Kasumi-1 (cell line): ENCODE measurements at places on chromosomes 6 and 20.

DNA sequence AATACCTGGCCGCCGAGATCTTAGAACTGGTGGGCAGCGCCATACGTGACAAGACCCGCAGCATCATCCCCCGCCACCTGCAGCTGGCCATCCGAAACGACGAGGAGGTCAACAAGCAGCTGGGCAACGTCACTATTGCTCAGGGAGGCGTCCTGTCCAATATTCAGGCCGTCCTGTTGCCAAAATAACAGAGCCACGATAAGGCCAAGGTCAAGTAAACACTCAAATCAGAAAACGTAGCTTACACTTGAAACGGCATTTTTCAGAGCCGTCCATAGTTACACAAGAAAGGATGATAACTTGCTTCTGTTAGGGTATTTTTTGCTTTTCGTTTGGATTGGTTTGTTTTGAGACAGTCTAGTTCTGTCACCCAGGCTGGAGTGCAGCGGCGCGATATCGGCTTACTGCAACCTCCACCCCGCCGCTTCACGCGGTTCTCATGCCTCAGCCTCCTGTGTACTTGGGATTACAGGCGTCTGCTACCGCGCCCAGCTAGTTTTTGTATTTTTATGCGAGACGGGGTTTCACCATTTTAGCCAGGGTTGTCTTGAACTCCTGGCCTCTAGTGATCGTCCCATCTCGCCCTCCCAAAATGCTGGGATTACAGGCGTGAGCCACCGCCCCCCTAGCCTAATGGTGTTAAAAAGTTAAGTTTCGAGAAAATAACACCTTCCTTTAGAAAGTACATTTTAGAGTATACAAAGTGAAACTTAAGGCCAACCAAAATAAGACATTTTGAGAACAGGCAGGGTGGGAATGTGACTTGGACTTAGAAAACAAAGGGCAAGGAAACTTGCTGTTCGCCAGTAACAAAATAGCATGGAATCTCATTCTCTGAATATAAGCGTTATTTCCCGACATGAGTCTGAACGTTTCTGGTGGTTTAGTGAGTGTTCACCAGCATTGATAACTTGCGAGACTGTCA lies 42.8 kb upstream of the HFE start:
- no peak for DNase-seq

GRCh38 chr20:33664085-33664761 lies 2.1 kb downstream of the C20orf144 start:
- no peak for DNase-seq

DNA sequence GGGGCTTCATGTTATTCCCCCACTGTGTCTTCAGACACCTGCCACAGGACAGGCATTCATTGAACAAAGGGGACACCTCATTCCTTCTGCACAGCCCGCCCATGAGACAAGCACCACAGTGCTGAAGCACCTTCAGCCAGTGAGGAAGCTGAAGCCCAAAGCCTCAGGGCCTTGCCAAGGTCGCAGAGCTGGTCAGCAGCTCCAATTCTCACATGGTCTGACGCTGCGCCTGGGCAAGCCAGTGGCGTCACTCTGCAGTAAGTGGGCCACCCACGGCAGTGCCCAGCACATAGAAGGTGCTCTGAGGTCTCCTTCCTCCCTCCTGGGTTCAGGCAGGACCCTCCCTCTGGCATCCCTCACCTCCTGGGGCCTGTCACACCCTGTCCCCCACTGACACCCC lies 43.2 kb downstream of the GRM4 start:
- no peak for DNase-seq

- no peak for DNase-seq
Measured at GRCh38 chr20:34402461-34402860, 39.4 kb downstream of the ITCH start.

DNA sequence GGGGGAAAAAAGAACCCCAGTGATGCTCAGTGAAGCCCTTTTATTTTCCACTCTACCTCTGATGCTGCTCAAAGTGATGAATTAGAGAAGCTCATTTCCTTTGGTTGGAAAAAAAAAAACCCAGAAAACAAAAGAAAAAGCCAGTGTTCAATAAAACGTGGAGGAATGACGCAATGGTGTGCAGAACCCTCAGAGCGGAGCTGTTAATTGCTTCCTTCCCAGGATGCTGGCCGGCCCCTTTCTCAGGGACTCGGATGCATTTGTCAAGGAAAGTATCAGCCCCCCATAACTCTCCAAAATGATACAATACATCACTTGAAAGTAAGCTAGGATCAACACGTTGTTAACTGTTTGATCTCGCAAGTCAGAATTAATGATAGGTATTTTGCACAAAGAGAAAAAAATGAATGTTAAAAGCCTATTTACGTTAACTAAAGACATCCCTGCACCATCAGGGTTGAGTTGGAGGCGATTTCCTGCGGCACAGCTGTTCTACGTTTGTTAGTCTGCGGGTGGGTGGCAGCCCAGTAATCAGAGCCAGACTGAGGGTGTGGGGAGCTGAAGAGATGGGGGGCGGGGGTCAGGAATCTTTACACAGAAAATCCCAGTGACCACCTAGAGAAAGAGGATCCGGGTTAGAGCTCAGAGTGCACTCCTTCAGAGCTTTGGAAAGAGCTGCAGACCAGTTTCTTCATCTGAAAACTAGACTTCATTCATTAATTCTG lies 132.4 kb downstream of the BMP7 start:
- no peak for DNase-seq

DNA sequence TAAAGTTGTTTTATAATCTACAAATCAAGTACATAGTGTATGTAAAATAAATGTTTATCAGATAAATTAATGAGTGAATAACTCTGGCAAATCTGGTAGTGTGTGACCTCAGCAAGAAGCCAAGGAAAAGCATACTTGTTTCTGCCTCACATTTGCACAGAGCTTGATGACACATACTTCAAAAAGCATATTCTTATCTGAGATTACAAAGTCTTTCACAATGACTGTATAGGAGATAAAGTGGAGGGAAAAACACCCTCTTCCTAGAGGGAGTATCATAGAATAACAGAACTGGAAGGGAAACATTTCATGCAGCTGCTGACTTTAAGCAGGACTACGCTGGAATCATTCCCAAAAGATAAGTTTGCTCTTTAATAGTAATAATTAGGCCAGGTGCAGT lies 28.1 kb upstream of the AKAP7 start:
- no peak for DNase-seq

- no peak for DNase-seq
Measured at GRCh38 chr6:150634176-150634963, 34.7 kb downstream of the PLEKHG1 start.

DNA sequence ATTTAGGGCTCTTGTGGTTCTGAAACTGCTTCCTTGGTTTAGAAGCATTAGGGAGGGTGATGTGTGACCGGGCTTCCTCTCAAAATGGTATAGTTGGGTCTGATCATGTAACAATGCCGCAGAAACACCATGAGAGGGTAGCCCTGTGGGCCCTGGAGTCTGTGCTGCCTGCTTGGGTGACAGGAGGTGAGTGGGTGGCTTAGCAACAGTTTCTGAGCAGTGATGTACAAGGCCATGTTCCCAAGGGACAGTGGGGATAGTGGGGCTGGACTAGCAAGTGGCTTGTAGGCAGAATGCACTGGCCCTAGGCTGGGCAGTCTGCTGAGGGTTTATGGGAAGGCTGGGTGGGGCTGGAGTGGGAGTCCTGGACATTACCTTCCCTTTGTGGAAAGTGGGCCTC lies 106.9 kb upstream of the MYL9 start:
- no peak for DNase-seq

DNA sequence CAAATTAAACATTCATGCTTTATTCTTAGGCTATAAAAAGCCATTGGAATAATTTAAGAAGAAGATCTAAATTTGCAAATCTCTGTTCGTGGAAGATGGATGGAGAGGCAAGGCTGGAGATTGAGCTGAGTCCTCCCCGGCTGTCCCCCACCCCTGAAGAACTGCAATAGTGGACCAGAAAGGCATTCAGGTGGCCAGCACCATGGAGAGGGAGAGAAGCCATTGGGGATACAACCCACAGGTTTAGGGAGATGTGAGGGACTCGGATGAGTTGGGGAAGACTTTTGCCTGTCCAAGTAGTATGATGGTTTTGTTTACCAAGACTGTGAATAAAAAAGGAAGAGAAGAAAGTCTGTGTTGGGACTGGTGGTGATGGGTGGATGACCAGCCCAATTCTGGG lies 120.8 kb downstream of the F13A1 start:
- DNase-seq: no peak

DNA sequence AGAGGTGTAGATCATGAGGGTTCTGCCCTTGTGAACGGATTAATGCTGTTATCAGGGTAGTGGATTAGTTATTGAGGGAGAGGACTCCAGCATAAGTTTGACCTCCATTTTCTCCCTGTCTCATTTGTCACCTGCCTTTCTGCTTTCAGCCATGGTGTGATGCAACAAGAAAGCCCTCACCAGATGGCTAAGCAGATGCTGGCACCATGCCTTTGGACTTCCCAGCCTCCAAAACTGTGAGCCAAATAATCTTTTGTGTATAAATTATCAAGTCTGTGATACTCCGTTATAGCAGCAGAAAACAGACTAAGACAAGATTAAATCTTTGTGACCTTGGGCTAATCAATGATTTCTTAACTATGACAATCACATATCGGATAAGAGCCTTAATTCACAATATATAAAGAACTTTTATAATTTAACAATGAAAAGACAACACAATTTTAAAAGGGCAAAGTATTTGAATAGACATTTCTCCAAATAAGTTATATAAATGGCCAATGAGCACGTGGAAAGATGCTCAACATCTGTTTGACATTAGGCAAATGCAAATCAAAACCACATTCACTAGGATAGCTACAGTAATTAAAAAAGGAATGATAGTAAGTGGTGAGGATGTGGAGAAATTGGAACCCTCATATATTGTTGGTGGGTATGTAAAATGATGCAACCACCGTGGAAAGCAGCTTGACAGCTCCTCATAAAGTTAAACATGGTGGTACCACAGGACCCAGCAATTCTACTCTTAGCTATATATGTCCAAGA lies 45.3 kb upstream of the IFNGR1 start:
- no peak for DNase-seq

DNA sequence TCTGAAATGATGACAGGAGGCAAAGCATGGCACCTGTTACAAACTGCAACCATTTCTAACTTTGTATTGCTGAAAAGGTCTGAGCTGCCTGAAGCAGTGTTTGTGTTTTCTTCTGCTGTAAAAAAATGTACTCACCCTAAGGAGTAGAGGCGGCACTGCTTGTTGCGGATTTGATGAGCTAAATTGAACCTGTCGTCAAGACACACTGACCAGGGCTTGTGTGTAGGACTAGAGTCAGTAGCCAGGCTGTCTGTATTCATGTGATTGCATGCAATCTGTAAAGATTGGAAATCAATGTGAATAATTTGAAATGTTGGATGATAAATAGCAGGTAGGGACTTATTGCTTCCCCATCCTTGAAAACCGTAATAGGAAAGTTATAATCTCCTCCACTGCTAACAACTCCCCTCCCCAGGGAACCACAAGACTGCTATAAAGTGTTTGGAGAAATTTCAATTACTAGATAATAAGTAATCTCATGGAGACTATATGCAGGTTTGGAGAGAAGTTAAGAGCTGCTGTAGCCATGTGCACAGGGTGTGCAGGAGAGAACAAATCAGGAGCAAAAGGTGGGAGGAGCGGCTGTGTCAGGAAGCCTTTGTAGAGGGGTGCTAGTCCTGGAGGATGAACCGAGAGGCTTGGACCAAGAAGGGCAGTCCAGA lies 42.8 kb downstream of the METTL24 start:
- DNase-seq: no peak

- DNase-seq: no peak
Measured at GRCh38 chr6:36740818-36741179, 43.2 kb downstream of the RAB44 start.

DNA sequence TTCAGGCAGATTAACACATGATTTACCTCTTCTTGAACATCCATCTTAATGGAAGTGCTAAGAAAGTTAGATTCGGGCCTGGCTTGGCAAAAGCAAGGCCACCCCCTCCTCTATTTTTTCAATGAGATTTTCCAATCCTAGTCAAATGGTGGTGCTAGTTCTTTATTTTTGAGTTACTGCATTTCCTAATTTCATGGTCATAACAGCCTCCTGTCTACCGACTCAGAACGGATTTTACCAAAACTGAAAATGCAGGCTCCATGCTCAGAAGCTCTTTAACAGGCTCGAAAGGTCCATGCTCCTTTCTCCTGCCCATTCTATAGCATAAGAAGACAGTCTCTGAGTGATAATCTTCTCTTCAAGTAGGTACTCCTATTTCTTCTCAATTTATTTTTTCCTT lies 117.2 kb upstream of the ESR1 start:
- DNase-seq: no peak

DNA sequence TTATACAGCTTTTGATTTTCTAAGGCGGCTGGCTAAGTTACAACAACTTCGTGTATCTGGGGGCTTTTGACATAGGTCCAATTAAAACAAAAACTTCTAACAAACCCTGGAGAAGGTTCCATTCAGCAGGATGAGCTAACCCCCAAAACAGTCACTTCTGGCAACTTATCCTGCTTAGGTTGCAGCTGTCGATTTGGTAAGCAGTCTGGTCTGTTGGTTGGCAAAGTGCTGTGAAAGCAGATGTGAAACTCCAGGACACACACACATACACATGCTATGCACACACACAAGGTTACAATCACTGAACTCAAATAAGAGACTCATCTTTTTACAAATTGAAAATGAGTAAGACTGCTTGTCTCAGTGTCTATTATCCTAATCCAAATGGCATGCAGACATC lies 119.0 kb upstream of the STMND1 start:
- DNase-seq: no peak

DNA sequence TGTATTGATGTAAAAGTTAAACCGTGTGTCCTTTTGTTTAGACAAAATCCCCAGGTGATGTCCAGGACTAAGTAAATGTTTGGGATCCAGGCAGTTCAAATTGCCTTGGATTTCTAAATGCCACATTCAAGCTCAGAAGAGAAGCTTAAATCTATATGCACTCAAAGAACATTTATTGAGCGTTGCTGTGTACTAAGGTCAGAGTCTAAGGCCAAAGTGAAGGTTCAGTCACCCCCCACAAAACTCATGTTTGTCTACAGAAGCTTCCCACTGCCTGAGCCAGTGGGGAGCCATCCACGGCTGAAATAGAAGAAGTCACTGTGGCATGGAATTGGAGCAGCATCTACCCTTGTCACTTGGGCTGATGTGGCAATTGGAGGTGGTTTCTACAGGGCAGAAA lies 70.7 kb upstream of the INSM1 start:
- DNase-seq: no peak

DNA sequence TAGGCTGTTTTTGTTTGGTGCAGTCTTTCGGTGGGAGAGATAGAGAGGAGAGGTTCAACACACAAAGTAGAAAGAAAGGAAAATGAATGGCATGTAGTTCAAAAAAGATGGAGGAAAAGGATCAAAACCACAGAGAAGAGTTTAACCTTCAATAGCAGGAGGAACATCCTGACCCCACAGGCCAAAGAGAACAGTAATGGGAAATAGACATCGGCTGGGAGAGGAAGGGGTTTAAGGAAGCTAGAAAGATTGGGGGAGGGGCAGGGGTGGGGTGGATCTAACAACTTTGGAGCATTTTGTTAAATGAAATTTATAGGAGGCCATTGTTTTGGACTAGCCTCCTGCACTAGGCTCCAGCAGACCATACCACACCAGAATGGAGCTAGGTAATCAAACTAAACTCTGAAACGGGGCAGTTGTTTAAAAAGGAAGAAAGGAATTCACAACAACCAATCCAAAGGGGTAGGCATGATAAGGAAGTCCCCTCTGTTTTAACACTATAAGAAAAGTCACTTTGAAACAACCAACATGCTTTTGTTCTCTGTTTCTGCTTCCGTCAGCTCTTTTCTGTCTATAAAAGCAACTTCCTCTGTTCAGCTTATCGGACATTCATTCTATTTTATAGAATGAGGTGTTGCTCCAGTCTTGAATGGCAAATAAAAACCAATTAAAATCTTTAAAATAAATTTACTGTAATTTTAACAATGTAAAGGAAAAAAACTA lies 82.6 kb downstream of the EPB41L2 start:
- peak; percentile 41 for DNase-seq

GRCh38 chr6:107704347-107705013 lies 119.6 kb downstream of the SCML4 start:
- peak; percentile 59 for DNase-seq
